Smooth muscle cell of the pulmonary artery (primary cell): ENCODE measurements at places on chromosomes 6 and 20. TPM values are rescaled to one million over a fixed set of nuclear protein-coding genes. Genes with fewer than 3 reads are reported as not detected.

The C20orf96 gene
- 2.9 and 5.0 TPM in 2 replicates for total RNA-seq

The FABP7 gene
- not detected in 2 replicates for total RNA-seq

The RIPPLY2 gene
- not detected in 2 replicates for total RNA-seq

The MARCKS gene
- total RNA-seq: 101 and 155 TPM in 2 replicates

The CST4 gene
- 0.33 and 0.50 TPM in 2 replicates for total RNA-seq

The CTAGE9 gene
- total RNA-seq: not detected in 2 replicates

The HMGCLL1 gene
- total RNA-seq: 0.07 TPM in 1 of 2 replicates, not detected in the other

The CEP57L1 gene
- total RNA-seq: 19.5 and 20.9 TPM in 2 replicates

The CYP21A2 gene
- 0.20 and 0.26 TPM in 2 replicates for total RNA-seq

The CCM2L gene
- 0.07 TPM in 1 of 2 replicates, not detected in the other for total RNA-seq

The UBE2C gene
- 2.1 and 7.9 TPM in 2 replicates for total RNA-seq

The PTK6 gene
- total RNA-seq: 0.07 and 0.10 TPM in 2 replicates

The PLN gene
- 4.9 and 17.5 TPM in 2 replicates for total RNA-seq

The BTN1A1 gene
- not detected in 2 replicates for total RNA-seq

The SDC4 gene
- 61.4 and 105 TPM in 2 replicates for total RNA-seq

The NRSN1 gene
- total RNA-seq: not detected in 2 replicates

The GSTA3 gene
- not detected in 2 replicates for total RNA-seq

The JPH2 gene
- 2.2 and 5.6 TPM in 2 replicates for total RNA-seq

The OR2J3 gene
- not detected in 2 replicates for total RNA-seq

The OVOL2 gene
- total RNA-seq: not detected in 2 replicates

The TOP1 gene
- 20.5 and 22.3 TPM in 2 replicates for total RNA-seq

The HLA-A gene
- 456 and 579 TPM in 2 replicates for total RNA-seq

The TFAP2C gene
- total RNA-seq: not detected in 2 replicates

The ID4 gene
- 6.1 and 19.0 TPM in 2 replicates for total RNA-seq

The HLA-DMA gene
- total RNA-seq: 3.3 and 8.5 TPM in 2 replicates

The TRIM10 gene
- total RNA-seq: not detected in 2 replicates

The SLC35F1 gene
- total RNA-seq: 0.07 TPM in 1 of 2 replicates, not detected in the other

The TRIM40 gene
- not detected in 2 replicates for total RNA-seq

The LIN28B gene
- not detected in 2 replicates for total RNA-seq

The SYNGAP1 gene
- total RNA-seq: 10.5 and 16.1 TPM in 2 replicates

The APCDD1L gene
- total RNA-seq: 28.7 and 173 TPM in 2 replicates

The WFDC12 gene
- not detected in 2 replicates for total RNA-seq

The SPEF1 gene
- total RNA-seq: 0.13 and 0.20 TPM in 2 replicates

The HLA-DQA1 gene
- 0.20 TPM in 1 of 2 replicates, not detected in the other for total RNA-seq

The DEFB132 gene
- not detected in 2 replicates for total RNA-seq

The PABPC1L gene
- 9.9 and 19.4 TPM in 2 replicates for total RNA-seq

The CST1 gene
- 0.63 and 31.1 TPM in 2 replicates for total RNA-seq

The ZNF334 gene
- 0.83 and 3.9 TPM in 2 replicates for total RNA-seq

The MAP7 gene
- 0.76 and 1.3 TPM in 2 replicates for total RNA-seq

The TGM3 gene
- total RNA-seq: not detected in 2 replicates

The CLPSL1 gene
- not detected in 2 replicates for total RNA-seq

The POU5F1 gene
- 0.66 and 1.3 TPM in 2 replicates for total RNA-seq

The KCNK15 gene
- total RNA-seq: 4.8 and 15.8 TPM in 2 replicates

The NHSL1 gene
- 3.9 and 5.6 TPM in 2 replicates for total RNA-seq

The TCP11 gene
- total RNA-seq: 0.07 and 0.26 TPM in 2 replicates

The ASCC3 gene
- total RNA-seq: 84.8 and 113 TPM in 2 replicates

The NCOA3 gene
- total RNA-seq: 37.9 and 41.1 TPM in 2 replicates

The F13A1 gene
- total RNA-seq: not detected in 2 replicates

The GPSM3 gene
- total RNA-seq: 1.5 and 1.7 TPM in 2 replicates

The EDN1 gene
- total RNA-seq: 23.8 and 24.9 TPM in 2 replicates

The TMEM14C gene
- total RNA-seq: 85.8 and 86.8 TPM in 2 replicates

The TMC2 gene
- not detected in 2 replicates for total RNA-seq

The SIRPG gene
- total RNA-seq: not detected in 2 replicates

The PROKR2 gene
- total RNA-seq: not detected in 2 replicates

The RGS17 gene
- total RNA-seq: 13.9 and 30.3 TPM in 2 replicates

The CARMIL1 gene
- total RNA-seq: 9.7 and 30.0 TPM in 2 replicates

The PDE7B gene
- total RNA-seq: 33.7 and 53.1 TPM in 2 replicates

The HLA-DQB1 gene
- not detected in 2 replicates for total RNA-seq
